Sigmoid colon (tissue), 7 donors: ENCODE measurements at places on chromosomes 5 and 9.

DNA sequence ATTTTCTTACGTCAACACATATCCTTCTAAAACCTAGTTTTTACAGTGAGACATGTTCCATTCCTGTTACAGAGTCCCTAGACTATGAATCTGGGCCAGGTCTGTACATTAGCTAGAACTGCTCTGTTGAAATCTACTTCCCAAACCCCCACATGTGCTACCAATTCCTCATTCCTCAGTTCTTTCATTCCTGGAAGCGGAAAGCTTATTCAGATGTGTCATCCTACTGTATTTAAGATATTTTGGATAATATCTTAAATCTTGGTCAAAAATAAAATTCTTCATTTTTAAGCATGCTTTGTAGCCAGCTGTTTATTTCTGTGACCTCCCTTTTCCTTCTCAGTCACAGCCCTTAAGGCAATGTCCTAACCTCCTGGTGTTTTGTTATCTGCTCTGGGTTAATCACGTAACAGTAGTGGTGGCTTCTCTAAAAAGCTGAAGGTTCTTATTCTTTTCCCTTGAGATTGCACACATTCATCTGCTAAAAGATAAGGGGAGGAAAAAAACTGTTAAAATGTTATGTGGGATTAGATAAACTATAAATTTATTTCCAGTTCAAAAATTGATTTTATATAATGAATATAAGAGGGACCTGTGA, 35.6 kb downstream of the GLRX start:
- no peak for DNase-seq

DNA sequence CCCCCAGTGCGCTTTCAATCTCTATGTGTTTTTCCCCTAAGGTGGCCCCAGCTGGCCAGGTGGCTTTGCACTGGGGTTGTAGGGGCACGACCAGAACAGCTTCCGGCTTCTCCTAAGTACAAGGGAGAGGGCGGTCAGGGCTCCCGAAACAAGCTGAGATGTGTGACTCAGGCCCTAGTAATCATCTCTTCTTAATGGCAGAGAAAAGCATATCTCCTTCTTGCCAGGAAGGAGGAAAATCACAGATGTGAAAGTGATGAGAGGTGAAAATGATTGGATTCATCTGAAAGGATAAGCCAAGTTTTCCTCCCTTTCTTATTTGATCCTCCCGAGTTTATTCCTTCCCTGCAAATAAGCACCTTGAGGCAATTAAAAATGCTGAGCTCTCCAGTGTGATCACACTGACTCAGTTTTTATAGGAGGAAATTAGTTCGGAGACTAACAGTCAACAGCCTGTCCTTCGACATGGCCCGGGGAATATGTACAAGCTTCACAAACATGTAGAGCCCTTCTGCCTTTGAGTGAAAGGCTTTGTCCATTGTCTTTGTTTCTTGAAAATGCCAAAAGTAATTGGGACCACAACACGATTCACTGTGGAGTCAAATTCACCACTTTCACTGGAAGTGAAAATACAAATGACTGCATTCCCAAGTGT, 514.8 kb downstream of the PSAT1 start:
- no peak for DNase-seq

DNA sequence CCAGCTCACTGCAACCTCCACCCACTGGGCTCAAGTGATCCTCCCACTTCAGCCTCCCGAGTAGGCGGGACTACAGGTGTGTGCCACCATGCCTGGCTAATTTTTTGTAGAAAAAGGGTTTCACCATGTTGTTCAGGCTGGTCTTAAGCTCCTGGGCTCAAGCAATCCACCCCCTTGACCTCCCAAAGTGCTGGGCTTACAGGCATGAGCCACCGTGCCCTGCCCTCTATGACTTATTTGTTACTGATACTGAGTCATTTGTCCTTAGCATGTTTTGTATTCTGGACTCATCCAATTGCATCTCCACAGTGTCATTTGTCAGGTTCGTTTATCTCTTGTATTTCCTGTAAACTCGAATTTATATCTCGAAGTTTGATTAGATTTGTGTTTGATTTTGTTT, 2.7 kb upstream of the ITK start:
- DNase-seq: no peak

DNA sequence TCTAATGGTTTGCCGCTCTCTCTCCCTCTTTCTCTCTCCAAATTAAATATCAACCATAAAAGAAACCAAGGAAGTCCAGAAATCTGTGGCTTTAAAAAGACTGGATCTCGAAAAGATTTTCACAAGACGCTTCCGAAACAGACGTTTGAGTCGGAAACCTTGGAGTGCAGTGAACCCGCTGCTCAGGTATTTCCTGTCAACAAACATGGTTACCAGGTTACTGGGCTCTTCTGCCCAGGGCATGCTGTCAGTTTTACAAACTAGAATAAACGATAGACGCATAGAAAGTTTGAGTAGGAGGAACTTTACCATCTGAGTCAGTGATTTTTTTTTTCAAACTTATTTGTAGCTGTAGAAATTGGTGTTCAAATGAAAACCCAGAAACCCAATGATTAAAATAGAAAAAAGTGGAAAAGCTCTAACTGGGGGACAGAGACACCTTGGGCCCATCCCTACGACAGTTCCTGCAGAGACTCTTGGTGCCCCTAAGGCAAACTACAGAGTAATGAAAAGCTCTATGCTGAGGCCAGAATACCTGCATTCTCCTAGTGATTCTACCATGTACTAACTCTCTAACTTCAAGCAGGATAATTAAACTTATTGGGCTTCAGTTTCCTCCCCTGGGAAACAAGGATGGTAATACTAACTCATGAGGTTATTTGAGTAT, 90.0 kb downstream of the DOCK8 start:
- DNase-seq: no peak

- no peak for DNase-seq
Observed at GRCh38 chr5:67395790-67396418, 199.3 kb upstream of the CD180 start.

DNA sequence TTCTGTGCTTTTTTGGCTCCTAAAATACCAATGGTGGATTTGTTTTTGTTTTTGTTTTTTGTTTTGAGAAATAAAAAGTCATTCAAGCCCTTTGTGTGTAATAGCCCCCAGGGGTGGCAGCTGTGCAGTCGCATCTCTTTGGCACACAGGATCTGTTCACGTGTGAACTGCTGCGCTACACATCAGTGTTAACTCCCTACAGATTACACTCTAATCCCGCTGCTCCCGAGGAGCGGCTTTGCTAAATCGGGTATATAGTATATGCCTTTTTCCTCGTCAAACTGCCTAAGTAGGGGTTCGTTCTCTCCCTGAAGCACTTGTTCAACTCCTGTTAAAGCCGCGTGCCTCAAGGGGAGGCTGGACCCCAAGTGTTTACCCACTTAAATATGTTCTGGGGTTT, 22.3 kb downstream of the ZBTB34 start:
- DNase-seq: no peak

DNA sequence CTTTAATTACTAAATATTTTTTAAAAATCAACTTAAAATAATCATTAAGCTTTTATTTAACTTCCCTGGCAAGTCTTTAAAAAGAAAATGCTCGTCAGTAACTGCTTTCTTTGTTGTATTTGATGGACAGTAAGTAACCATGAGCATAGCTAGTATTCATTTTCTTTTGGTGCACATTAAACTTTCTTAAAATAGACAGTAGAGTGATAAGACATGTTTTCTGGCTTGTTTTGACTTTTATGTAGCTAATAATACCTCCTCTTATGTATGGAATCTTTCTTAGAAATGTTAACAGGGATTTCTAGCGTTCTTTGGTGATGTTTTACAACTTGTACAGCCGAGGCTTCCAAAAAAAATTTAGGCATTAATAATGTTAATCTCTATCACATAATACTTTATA, 22.6 kb downstream of the FBXO38 start:
- no peak for DNase-seq

- no peak for DNase-seq
Observed at GRCh38 chr5:34545626-34546025, 110.5 kb upstream of the RAI14 start.

GRCh38 chr9:127611603-127611898, 526 bp upstream of the STXBP1 start:
- DNase-seq: no peak

GRCh38 chr9:23587433-23587832, 238.6 kb downstream of the ELAVL2 start:
- peak; percentile 64 for DNase-seq

DNA sequence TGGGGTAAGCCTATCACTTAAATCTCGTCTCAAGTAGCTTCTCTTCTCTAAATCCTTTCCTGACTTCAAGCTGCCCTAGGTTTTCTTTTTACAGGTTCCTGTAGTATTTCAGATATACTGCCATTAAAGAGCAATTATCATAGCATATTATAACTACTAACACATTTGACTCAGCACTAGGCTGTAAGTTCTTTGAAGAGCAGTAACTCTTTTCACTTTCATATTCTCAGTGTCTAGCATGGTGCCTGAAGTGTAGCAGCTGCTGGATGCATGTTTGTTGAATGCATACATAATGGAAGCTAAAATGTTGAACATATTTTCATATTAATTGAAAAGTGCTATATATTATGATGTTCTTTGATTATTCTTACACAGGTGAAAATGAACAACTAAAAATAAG, 22.5 kb downstream of the CCDC152 start:
- DNase-seq: no peak

DNA sequence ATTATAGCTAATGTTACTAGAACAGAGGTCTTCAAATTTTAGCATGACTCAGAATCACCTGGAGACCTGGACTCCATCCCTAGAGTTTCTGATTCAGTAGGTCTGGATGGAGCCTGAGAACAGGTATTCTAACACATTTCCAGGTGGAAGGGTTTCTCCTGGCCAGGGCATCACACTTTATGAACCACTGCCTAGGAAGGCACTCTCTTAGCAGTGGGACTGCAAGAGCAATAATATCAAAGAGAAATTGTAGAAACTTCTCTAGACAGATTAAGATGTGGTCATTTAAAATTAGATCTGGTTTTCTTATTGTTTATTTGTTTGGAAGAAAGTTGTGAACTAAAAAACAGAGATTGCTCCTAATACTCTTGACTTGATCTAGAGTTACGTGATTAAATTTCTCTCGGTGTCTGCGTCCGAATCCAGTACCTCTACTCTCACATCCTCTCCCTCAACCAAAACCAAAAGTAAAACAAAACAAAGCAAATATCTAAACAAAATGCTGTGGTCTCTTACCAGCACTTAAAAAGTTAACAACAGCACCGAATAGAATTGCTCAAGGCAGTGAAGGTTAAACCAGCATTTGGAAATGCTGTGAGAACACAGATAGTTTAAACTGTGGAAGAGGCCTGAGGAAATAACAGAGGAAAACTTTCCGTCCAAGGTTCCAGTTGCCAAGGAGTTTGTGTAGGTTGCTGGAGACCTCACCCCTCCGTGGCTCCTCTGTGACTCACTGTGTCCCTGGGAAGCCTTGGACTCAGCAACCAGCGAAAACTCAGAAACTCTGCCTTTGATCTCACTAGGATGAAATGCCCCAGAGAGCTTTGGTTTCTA, 193.4 kb downstream of the ARRDC3 start:
- peak; percentile 80 for DNase-seq

GRCh38 chr5:128358826-128359225, 179.2 kb downstream of the FBN2 start:
- no peak for DNase-seq

DNA sequence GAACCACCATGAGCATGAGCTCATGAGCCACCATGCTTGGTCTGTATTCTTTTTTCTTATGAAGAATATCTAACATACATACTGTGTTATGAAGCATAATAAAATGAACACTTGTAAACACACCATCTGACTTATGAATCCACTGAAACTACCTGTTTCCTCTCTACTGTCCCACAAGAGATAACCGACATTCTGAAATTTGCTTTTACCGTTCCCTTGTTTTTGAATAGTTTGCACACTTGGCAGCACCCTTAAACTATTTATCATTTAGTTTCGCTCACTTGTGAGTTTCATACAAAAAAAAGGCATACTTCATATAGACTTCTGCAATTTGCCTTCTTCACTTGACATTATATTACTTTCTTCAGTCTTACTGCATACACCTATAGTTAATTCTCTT, 8.9 kb downstream of the LARS1 start:
- no peak for DNase-seq

- DNase-seq: no peak
Observed at GRCh38 chr9:71308454-71308853, 187.0 kb upstream of the TRPM3 start.

DNA sequence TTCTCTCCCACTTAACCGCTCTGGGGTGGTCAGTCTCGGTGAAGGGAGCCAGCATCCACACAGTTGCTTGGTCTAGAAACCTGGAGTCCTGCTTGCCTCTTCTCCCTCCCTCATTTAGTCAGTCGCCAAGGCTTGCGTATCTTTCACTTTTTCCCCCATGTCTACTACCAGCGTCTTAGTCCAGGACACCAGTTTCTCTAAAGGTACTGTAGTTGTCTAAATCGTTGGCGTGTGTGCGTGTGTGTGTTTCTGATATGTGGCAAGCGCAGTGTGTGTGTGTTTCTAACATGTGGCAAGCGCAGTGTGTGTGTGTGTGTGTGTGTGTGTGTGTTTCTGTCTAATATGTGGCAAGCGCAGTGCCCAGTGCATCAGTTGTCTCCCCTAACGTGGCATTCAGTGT, 641 bp downstream of the ATP6V1G1 start:
- no peak for DNase-seq

DNA sequence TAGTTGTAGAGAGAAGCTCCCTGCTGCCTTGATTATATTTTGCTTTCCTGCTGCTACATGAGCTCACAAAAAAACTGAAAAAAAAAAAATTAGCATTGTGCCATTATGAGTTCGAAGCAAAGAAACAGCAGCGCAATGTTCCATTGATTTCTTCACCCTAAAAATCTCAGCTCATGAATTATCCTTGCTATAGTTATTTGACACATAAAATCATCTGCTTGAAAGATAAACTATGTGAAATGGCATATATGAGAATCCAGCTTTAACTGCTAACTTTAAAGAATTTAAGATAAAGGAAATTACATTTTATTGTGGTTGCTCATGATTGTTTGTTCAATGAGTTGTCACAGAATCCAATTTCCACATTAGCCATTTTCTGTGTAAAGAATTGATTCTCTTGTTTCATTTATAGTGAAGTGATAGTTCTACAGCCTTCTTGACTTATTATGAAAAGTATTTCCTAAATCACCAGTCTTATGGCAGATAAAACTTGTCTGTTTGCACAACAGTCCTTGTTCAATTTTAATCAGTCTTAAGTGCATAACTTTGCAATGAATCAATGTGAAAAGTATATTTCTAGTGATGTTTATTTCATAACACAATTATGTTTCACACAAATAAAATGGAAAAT, 1275.0 kb upstream of the CDH9 start:
- no peak for DNase-seq

- DNase-seq: no peak
Observed at GRCh38 chr9:89843591-89843990, 238.8 kb downstream of the GADD45G start.
